ENCODE measurements at places on chromosomes 2 and 18. TPM values are rescaled to one million over a fixed set of nuclear protein-coding genes. Genes with fewer than 3 reads are reported as not detected.

IGFBP5 gene
- polyA plus RNA-seq = 142 TPM

ABCG8 gene
- 0.81 TPM for polyA plus RNA-seq

NDUFV2 gene
- polyA plus RNA-seq = 90.1 TPM

USP40 gene
- 55.8 TPM for polyA plus RNA-seq

METTL5 gene
- polyA plus RNA-seq = 49.7 TPM

KIAA2012 gene
- polyA plus RNA-seq = 2.8 TPM

- DNase-seq = no peak
Observed at GRCh38 chr18:48695671-48696070, 156.8 kb downstream of the CTIF start.

DNA sequence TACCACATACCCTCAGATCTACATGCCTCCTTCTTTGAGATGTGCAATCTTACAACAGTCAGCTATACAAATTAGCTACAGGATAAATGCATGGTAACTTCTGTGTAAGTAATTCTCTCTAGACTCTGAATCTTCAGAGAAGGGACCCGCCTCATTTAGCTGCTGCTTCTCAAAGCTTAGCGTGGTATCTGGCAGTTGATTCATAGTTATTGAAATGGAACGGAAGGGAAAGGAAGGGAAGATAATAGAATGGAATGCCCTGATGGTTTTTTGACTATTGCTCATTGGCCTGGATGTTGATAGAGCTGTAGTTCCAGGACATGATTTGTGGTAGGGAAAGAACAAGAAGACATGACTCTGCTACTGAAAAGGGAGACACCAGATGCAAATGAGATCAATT, 498.1 kb upstream of the CRIM1 start:
- no peak for DNase-seq

DNA sequence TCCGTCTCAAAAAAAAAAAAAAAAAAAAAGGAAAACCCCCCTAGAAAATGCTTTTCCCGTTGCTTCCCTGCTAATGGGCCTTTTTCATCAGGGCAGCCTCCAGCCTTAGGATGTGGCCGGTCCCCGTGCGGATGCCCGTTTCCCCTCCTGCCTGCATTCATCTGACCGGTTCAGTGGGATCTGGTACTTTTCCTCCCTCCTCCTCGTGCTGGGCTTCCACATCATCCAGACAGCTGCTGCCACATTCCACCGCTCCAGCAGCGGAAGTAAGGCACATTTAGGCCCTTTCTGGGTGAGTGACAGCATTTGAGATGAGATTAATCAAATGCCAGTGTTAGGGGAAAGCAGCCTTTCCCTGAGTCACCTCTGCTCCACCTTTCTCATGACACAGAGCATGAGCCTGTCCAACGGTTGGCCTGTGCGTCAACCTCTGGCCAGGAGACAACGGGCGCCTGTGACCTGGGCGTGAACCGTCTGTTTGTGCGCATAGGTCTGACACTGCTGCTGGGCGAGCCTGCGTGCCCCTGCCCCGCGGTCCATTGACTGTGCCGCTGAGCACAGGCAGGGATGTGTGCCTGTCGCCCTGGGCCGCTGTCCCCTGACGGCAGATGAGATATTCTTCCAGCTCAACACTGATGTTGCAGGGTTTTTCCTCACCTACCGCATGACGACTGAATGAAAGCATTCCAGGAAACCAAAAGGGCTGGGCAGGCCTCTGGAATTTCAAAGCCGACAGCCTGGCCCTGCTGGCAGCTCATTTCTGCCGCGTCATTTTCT, 174.0 kb downstream of the TGIF1 start:
- peak; percentile 69 for DNase-seq

GRCh38 chr2:128342550-128342949, 23.9 kb upstream of the HS6ST1 start:
- no peak for DNase-seq

- DNase-seq = no peak
Observed at GRCh38 chr2:233801357-233802131, 23.4 kb downstream of the MROH2A start.

GRCh38 chr2:105872830-105873229, 128.1 kb downstream of the NCK2 start:
- no peak for DNase-seq

DNA sequence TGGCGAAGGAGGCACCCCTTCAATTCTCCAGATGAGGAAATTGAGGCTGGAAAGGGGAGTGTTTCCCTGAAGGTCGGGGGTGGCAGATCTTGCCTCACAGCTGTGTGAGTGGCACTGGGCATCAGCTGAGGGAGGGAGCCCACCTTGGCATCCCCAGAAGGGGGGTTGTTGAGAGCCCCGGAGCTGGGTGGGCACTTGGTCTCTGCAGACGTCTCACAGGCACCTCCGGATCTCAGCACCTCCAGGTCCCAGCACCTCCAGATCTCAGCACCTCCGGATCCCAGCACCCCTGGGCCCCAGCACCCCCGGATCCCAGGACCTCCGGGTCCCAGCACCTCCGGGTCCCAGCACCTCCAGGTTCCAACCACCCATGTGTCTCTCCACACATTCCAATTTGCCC, 137.9 kb downstream of the NFATC1 start:
- no peak for DNase-seq

DNA sequence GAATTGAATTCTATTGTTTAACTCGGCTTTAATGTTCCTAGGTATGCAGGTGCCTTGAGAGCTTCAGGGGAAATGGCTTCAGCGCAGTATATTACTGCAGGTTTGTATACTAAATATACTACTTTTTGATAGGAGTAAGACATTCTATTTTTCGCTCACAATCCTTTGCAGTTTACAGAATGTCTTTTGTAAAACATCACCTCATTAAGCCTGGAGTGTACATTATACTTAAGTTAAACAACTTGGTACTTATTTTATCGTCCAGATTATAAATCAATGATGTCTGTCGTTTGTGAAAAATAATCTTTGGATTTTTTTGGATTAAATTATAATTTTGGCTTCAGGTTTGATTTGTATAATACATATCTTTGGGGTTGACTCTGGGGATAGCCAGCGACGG, 34.4 kb downstream of the USP14 start:
- no peak for DNase-seq

DNA sequence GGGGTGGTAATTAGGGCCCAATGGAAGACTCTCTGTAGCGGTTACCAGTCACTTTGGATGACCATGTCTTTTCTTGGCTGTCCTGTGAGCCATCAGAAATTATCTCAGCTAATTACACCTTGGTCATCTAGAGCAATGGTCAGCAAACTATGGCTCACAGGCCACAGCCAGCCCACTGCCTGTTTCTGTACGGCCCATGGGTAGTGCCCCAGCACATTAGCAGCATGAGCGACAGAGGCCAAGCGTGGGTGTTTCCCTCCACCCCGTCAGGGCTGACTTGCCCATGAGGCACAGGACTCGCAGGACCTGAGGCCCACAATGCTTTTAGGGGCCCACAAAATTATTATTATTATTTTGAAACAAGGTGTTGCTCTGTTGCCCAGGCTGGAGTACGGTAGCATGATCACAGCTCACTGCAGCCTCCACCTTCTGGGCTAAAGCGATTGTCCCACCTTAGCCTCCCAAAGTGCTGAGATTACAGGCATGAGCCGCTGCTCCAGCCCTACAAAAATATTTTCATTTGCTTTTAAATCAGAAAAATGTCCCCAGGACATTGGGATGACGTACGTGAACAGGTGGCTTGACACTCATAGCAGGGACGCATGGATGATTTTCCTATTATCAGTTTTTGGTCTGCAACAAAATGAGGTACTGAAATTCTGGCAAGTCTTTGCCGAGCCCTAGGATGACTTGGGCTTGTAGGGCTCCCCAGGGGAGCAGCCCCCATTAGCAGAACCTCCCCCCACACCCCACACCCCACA, 29.3 kb upstream of the CEP68 start:
- DNase-seq = no peak

- no peak for DNase-seq
Observed at GRCh38 chr2:119491776-119492525, 32.3 kb downstream of the SCTR start.

- no peak for DNase-seq
Observed at GRCh38 chr2:207066791-207067460, 98.8 kb downstream of the KLF7 start.

GRCh38 chr18:71242981-71243380, 954.1 kb downstream of the SOCS6 start:
- DNase-seq = no peak

DNA sequence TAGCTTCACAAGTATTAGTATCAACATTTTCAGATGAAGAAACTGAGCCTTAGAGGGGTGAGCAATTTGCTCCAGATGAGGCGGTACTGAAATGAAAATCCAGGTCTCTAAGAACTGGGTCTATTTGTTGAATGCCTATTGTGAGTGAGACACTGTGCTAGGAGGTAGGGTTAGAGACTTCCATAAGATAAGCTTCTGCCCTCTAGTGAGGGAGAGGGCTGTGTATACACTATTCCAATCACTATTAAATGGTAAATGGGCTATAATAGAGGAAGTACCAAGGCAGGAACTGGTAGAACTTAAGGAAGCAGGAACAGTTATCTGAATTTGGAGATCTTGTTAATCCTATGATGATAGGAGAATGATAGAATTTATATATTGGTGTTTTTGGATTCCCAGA, 23.6 kb upstream of the GLS start:
- no peak for DNase-seq

All from left lung (tissue), 14 donors.